ENCODE measurements at places on chromosomes 6 and 20. TPM values are rescaled to one million over a fixed set of nuclear protein-coding genes. Genes with fewer than 3 reads are reported as not detected.

LPA gene
- total RNA-seq = not detected

BPI gene
- total RNA-seq = not detected

DEFB132 gene
- 0.32 TPM for total RNA-seq

SLC24A3 gene
- 4.1 TPM for total RNA-seq

DNA sequence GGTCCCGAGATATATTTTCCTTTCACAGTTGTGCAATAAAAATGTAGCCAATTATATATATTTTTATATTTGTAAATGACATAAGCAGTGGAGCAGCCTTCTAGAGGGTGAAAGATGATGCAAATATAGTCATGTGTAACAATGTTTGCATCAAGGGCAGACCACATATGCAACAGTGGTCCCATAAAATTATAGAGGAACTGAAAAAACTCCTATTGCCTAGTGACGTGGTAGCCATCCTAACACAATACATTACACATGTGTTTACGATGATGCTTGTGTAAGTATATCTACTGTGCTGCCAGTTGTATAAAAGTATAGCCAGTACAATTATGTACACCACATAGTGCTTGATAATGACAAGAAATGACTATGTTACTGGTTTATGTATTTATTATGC lies 162.8 kb downstream of the ZFAND3 start:
- no peak for DNase-seq

GRCh38 chr20:25859649-25860530 lies 163.2 kb upstream of the ZNF337 start:
- peak; percentile 81 for DNase-seq

GRCh38 chr6:2958331-2958711 lies 13.0 kb downstream of the SERPINB6 start:
- no peak for DNase-seq

DNA sequence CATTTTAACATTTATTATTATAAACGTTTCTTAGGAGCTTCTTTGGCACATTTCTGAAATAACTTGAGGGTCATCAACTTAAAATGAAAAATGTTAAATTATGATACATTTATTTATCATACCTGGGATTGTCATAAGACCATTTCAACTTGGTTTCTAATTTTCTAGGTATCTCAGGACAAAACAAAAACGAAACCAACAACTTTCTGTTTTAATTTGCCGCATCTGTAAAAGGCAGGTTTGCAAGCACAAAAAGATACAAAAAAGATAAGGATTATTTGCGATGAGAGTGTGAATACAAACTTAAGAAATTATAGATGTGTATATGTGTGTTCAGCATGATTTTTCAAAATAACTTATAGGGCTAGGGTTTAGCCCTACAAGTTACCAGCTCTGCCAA lies 395.0 kb upstream of the RUNX2 start:
- DNase-seq = no peak

- DNase-seq = no peak
Observed at GRCh38 chr6:47134476-47135189, 92.5 kb upstream of the ADGRF1 start.

GRCh38 chr6:163668061-163668426 lies 253.5 kb downstream of the QKI start:
- DNase-seq = no peak

DNA sequence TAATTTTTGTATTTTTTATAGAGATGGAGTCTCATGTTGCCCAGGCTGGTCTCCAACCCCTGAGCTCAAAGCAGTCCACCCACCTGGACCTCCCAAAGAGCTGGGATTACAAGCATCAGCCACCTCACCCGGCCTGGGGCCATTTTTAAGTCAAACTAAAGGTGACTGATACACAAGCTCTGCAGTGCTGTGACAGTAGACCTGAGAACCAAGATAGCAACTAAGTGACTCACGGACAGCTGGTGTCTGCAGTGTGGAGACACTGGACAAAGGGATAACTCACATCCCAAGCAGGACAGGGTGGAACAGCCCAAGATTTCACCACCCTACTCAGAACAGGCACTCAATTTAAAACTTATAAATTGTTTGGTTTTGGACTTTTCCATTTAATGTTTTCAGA lies 402.5 kb downstream of the CD83 start:
- DNase-seq = no peak

DNA sequence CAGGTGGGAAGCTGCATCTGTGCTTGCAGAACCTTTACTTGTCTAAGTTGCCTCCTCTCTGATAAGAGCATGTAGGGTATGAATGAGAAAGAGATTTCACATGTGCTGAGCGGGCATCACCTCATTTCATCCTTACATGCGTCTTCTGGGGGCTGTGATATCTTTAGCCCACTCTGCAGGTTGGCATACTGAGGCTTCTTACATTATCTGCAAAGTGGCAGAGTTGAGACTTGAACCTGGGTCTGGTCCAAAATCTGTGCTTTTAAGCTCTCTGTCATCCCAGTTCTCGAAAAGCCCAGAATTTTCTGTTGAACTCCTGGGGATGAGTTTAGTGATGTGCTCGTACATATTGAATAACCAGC lies 2.0 kb upstream of the SRC start:
- no peak for DNase-seq

DNA sequence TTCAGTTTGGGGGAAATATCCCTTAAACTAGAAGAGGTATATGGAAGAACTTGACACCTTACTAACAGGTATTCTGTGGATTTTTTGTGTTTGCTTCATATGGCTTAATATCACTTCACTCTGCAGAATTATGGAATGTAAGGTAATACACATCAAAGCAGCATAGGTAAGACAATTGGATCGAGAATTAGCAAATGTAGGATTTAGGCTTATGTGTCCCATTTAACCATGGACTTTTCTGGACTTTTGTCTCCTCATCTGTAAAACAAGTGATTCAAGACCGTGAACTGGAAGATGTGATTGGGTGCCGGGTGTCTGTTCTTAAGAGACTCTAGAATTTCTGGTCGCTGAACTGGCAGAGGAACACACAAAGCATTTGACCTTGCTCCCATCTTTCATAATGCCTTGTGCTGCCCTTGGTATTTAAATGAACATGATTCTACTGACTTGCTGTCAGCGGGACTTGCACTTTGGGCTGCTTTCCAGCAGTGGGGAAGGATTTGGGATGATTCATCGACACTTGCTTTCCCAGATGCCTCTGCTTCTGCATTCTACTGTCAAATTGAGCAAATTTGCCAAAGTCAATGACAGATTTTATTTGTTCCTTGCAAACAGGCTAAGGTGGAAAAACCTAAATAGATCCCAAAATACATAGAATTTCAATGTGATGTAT lies 199.8 kb downstream of the PLCB1 start:
- peak; percentile 60 for DNase-seq

DNA sequence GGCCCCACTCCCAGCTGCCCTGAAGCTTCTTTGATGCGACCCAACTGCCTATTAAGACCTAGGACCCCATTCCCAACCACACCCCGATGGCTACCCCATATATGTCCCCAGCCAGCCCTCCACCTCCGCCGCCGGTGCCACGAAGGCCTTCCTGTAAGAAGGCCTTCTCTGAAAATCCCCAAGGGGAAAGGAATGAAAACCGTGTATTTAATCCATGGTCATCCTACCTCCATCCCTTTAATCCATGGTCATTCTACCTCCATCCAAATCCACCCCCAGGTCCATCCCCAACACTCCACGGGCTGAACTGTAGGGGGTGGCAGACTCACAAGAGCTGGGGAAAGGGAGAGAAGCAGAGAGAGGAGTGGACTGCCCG lies 545 bp upstream of the VSX1 start:
- DNase-seq = no peak

All from left cardiac atrium (tissue), 4 donors.